IPS-NIHi11 (cell line): ENCODE measurements at places on chromosomes 2 and 18.

DNA sequence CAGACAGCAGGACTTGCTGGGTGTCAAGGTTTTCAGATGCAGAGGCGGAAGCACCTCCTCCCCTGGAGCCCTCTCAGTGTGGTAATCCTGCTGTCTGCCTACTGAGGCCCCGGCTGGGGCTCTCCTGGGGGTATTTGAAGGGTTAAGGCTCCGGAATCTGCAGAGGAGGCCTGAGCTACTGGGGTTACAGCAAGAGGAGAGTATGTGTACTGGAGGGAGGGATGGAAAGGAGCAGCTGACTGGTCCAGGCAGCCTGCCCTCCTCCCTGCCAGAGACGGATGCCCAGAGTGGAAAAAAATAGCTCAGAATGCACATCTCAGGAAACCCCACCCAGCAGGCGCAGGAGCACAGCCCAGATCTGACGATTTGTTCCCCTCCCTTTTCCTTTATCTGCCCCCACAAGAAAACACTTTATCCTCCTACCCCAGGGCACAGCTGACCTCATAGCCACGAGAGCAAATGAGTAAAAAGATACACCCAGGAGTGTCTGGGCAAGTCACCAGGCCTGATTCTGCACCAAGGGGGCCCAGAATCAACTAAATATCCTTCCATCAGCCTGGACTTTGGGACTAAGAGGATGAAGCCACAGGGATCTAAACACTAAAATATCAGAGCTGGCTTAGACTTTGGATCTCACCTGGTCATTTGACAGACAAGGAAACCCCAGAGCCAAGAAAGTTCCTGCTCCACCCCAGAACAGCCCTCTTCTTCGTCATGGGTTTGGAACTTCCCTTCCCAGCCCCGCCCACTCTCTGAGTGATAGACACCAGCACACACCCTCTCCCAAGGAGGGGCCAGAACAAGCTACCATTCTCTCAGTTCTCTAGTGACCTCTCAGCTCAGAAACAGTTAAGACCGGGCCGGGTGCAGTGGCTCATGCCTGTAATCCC, 5.5 kb downstream of the TMBIM1 start:
- peak; percentile 85 for DNase-seq

- no peak for DNase-seq
These were observed 165.0 kb downstream of the KLHL29 start for GRCh38 chr2:23549821-23550530.

- DNase-seq, result no peak
These were observed 766 bp downstream of the TMEM17 start for GRCh38 chr2:62505109-62505749.

GRCh38 chr2:196696423-196697079, 57.0 kb downstream of the CCDC150 start:
- peak; percentile 10 for DNase-seq

DNA sequence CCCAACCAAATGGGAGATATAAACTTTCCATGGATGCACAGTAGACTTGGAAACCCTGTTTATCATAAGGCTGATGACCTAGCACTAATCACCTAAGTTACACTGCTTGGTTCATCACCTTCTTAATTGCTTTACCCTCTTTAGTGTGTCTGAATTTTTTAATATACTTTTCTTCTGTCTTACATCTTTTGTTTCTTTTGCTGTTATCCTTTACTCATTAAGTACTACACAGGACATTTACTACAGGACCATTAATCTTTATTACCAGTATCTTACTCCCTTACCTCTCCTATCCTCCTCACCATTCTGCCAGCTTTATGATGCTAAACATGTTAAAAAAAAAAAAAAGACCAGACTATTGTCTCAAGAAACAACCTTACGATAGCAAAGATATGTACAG, 333.6 kb downstream of the KIAA1328 start:
- no peak for DNase-seq

DNA sequence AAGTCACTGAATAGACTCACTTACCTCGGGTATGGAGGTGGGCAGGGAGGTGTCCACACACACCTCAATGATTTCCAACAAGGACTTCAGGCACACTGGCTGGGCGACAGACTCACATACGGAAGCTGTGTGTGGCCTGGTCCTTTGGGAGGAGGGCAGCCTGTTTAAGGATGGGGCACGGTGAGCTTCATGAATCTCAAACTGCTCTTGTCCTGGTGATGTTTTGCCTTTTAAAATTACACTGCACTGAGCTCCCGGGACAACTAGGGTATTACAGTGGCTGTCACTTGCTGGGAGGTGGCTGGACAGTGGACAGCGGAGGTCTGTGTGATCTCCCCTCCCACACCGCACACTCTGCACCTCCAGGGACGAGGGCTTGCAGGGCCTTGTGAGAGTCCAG, 211.6 kb downstream of the SNTG2 start:
- no peak for DNase-seq

DNA sequence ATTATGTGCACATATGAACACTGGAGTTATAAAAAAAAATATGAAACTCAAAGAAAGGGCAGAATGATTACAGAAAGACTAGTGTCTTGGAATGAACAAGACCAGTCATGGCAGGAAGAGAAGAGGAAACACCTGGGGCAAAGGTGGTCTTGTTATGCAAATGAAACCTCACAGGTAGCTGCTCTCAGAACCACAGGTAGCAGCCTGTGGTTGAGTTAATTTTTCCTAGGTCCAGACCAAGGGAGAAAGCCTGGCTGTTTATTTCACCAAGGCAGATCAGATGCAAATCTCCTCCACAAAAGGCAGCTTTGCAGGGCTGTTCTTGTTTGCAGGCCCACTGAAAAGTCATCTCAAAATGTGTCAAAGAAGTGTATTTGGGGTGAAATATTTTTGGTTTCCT, 785.8 kb downstream of the RNF144A start:
- no peak for DNase-seq

DNA sequence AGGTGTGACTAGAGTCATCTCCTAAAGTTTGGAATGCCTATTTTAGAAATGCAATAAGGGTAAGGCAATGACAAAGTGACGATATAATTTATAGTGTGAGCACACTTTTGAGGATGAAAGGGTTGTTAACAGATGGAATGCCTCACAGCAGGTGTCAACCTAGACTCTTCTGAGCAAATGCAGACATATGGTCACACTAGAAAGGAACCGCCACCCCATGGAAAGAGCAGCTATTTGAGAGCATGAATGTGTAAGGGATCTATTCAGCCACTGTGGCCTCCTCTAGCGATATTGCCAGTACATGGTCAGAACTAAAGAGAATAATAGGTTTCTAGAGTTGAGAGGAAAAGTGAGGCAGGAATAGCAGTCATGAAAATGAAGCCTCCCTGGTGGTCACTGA, 18.5 kb downstream of the DSG2 start:
- no peak for DNase-seq

- no peak for DNase-seq
These were observed 95.7 kb downstream of the ASXL3 start for GRCh38 chr18:33673689-33674088.

GRCh38 chr2:141767051-141767450, 363.8 kb downstream of the LRP1B start:
- DNase-seq, result no peak

- DNase-seq, result no peak
These were observed 169.1 kb downstream of the CDH2 start for GRCh38 chr18:28007841-28008240.

- DNase-seq, result no peak
These were observed 108.8 kb downstream of the MTCL1 start for GRCh38 chr18:8814206-8814605.

- DNase-seq, result no peak
These were observed 75.9 kb downstream of the TMEM18 start for GRCh38 chr2:601387-601698.

DNA sequence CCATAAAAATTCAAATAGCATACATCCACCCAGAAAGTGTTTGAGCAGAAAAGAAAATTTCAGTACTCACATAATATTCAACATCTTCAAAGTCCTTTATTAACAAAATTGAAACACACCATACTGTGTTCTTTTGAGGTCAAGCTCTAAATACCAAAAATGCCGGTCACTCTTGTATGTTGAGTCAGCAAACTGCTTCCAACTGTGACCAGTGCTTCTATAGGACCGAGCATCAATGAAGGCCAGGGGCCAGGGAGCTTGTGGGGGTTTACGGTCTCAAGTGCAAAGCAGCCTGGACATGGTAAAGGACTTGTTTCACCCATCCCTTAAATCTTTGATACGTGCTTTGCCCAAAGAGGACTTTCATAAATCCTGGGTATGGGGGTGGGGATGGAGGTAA, 112.7 kb upstream of the REV1 start:
- no peak for DNase-seq

DNA sequence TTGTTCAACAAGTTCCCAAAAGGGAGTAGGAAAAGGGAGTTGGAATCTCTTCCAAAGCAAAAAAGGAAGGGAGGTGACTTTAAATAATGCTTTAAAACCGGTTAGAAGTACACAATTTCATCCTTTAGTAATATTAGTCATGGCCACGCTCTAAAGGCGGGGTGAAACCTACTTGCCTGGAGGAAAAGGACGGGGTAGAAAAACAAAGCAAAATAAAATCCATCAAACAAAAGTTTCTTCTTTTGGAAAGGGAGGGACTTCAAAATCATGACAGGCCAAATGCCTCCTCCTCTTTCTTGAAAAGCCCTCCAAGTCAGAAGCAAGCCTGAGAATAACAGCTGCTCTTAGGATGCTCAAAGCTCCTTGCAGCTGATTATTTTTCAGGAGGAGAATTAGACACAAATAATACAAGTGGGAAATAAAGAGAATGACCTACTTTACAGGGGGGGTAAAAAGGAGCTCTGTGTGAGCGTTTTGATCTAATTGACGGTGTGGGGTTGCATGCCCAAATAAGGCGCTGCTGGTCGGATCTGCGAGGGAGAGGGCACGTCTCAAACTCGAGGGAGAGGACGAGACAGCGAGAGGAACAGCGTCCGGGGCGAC, 1.8 kb upstream of the NPAS2 start:
- DNase-seq, result no peak

- DNase-seq, result no peak
These were observed 71.1 kb upstream of the SH3BP4 start for GRCh38 chr2:234880551-234881211.

DNA sequence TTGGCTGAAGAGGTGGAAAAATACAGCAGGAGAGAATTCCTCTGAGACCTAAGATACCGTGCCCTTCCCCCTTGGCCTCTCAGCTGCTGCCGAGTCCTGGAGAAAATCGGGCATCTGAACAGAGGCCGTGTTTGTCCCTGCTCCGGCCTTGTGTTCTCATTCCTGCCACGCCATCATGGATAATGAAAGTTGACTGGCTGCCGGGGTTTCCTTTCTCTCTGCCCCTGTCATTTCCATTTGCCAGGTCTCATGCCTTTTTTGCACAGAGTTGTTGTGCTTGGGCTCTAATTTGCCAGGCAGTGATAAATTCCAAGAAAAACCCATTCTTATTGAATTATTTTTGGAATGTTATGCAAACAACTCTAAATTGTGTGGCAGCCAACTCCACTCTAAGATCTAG, 496.9 kb upstream of the TNP1 start:
- DNase-seq, result no peak

GRCh38 chr2:105749583-105750400, 5.1 kb downstream of the NCK2 start:
- DNase-seq, result no peak

- DNase-seq, result no peak
These were observed 678 bp upstream of the UBE2E3 start for GRCh38 chr2:180979749-180980105.

DNA sequence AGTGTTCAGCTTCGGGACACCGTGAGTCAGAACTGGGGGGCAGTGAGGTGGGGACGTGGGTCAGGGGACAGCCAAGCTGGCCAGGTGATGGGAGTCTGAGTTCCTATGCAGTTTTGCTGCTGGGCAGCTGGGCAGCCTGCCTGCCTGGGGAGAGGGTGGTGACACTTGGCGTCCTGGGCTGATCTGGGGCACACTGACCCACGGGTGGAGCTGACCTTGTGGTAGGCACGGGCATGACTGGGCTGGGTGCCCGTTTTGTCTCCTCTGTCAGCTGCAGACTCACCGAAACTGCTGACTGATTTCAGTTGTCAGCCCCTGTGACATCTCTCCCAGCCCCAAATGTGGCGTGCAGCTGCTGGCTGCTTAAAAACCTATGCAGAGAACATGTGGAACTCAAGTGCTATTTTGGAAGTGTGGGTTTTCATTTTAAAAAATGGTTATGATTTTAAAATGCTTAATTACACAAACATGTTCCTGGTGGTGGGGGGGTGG, 32.6 kb upstream of the E2F6 start:
- no peak for DNase-seq

DNA sequence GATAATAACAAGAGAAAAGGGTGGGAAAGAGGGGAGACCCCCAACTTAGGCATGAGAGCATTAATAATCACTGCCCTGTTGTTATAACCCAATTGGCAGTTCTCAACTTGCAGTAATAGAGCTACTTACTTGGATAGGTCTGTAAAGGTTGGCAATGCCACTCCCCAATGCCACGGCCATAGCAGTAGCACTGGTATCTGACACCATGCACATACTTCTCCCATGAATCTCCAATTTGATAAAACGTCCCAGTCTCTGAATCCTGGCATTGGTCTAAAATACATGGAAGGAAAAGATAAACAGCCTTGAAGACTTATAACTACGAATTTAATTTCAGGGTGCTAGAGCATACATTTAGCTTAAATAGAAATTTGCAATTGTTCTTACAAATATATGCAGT, 16.8 kb downstream of the FN1 start:
- no peak for DNase-seq

GRCh38 chr2:132876745-132877391, 206.9 kb upstream of the LYPD1 start:
- no peak for DNase-seq

DNA sequence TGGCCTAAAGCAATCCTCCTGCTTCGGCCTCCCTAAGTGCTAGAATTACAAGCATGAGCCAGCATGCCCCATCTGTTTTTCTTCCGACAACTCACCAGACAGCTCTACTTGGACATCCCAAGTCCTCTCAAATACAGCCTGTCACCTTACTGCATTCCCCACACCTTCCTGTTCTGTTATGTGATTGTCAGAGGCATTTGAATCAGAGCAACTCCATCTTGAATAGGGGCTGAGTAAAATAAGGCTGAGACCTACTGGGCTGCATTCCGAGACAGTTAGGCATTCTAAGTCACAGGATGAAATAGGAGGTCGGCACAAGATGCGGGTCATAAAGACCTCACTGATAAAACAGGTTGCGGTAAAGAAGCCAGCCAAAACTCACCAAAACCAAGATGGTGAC, 17.3 kb downstream of the ACVR1 start:
- no peak for DNase-seq

DNA sequence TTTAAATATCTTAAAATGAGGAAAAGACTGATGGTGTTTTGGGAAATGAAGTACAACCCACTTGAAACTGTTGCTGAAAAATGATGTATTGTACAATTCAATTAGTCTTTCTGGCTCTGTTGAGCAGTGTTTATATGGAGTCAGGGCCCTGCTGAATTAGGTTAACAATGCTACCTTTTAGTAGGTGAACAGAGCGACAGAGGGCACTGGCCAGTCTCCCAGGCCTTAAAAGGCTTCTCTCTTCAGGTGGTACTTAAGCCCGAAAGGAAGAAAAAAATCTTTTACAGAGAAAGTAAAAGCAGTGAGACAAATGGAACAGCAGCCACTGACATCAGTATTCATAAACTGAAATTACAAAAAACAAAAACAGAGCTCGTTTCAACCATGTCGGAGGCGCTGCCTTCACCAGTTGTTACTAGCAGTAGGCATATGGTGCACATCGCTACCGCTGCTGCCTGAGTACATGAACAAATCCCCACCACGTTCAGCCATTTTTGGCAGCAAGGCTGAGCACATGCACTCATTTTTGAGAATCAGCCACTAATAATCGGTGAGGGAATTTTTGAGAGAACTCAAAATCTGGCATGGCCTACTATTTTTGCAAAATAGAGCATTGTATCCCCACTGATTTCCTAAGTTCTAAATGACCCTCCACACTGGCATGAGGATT, 91.8 kb downstream of the PLEKHM3 start:
- peak; percentile 38 for DNase-seq

- no peak for DNase-seq
These were observed 25.8 kb downstream of the BIN1 start for GRCh38 chr2:127080938-127081755.
